NCI-H2081 treated with DMSO at 0.1 percent for 48 hours (cell line): ENCODE measurements at places on chromosomes 3 and 15.
A peak's percentile ranks its signal among the peaks of the same experiment; 100 is the strongest.

GRCh38 chr3:19711160-19711782 lies 222.7 kb downstream of the EFHB start:
- DNase-seq = no peak

- DNase-seq = no peak
Observed at GRCh38 chr3:181631901-181632300, 79.8 kb upstream of the SOX2 start.

GRCh38 chr3:96622878-96623277 lies 191.5 kb upstream of the EPHA6 start:
- no peak for DNase-seq

DNA sequence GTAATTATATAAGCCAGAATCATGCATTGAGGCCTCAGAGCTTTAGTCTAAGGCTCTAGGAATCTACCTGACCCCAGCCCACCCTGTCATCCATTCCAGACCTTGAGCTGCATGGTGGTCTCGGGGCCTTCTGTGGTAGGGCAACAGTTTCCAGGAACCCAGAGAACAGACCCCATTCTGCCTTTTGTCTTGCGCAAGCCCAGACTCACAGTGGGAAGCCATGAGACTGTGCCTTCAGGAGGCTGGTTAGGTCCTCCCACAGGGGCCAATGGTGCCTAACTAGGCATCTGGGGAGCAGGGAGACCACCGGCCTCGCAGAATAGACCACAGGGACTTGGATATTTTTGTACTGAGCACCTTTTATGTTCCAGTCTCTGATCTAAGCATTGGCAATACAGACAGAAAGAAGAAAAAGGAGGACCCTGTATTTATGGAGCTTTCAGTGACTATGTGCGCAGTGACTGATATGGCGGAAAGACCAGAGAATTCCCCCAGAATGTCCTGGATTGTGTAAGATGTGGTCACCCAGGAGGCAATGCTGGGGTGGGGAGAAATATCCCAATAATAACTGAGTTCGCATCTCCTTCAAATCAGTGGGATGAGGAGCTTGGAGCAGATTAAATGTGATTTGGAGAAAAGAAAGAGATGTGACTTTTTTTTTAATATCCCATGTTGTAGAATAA lies 40.1 kb downstream of the MCF2L2 start:
- DNase-seq = no peak

DNA sequence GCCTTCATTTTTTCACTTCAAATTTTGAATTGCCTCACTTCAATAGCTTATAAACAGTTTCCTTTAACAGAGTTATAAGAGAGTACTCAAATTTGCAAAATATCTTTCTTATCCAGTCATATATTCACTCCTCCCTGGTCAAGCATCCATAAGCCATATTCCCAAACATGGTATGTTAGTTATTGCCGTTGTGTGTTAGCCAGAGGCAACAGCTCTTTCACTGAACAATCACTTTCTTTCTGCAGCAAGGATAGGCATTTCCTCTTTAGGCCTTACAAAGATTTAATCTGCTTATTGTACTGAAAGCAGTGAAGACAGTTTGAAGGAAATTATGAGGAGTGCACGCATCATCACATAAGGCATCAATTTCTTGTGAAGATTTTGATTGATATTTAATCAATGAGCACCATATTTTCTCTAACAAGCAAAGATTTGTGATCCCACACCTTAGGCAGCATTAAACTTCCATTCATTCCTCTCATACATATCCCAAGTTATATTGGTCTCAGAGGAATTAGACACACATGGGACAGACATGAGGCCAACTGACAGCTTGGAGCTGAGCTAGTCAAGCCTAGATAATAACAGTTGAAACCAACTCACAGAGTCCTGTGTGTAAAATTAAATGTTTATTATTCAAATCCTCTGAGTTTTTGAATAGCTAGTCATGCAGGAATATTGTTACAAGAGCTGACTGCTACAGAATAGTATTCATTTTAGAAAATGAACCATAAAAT lies 80.0 kb upstream of the EPHA6 start:
- no peak for DNase-seq

GRCh38 chr15:20295238-20295811 lies 246.3 kb downstream of the GOLGA6L6 start:
- DNase-seq = no peak

- no peak for DNase-seq
Observed at GRCh38 chr3:64561325-64561843, 126.4 kb downstream of the ADAMTS9 start.

DNA sequence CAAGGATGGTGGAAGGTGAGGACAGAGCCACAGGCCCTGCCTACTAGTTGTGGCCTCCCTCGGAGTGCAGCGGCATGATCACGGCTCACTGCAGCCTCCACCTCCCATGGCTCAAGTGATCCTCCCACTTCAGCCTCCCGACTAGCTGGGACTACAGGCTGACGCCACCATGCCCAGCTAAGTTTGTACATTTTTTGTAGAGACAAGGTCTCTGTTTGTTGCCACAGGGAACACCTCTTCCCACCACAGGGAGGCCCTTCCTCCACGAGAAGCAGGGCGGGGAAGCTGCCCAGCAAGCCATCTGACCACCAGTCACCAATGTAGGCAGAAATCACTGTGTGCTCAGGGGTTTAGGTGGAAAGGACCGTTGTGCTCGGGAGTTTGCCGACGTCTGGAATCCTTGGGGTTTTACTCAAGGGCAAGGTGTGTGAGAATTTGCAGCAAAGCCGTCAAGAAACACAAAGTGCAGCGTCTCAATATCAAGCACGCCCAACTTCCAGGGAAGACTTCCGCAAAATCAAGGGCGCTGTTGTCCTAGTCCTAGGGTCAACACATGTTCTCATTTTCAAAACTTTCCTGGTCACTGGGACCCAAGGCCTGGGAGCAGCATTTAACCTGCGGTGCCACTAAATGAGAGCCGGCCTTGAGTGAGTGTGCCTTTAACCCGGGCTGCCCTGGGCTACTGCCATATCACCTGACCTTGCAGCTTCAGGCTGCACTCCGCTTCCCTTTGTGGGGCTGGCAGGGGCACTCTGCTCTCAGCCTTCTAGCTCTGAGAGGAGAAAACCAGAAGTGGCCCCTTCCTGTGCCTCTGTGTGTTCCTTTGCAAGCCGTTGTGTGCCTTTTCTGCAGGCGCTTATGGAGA lies 65.7 kb downstream of the SLC12A8 start:
- no peak for DNase-seq

GRCh38 chr3:150875548-150875947 lies 29.7 kb downstream of the MINDY4B start:
- no peak for DNase-seq

DNA sequence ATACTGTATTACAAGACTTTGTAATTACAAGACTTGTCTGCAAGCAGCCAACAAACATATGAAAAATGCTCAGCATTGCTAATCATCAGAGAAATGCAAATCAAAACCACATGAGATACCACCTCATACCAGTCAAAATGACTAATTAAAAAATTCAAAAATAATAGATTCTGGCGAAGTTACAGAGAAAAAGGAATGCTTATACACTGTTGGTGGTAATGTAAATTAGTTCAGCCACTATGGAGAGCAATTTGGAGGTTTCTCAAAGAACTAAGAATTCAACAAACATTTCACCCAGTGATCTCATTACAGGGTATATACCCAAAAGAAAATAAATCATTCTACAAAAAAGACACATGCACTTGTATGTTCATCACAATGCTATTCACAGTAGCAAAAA lies 617.5 kb upstream of the CCDC54 start:
- no peak for DNase-seq

GRCh38 chr3:31343075-31343474 lies 189.7 kb upstream of the STT3B start:
- no peak for DNase-seq

DNA sequence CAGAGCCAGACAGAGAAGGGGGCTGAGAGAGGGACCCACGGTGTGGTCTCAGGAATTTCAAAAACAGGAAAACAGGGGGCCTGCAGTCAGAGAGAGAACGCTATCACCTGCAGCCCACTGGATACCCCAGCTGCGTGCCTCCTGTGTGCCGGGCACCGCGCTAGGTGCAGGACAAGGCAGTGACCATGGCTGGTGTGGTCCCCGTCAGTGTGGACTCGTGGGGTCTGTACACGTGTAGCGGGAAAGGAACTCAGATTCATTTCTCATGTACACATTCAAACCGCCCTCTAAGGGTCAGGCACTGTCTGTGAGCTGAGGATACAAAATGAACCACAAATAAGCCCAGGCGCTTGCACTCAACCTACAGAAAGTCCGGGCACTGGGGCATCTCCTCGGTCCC lies 20.9 kb downstream of the SSUH2 start:
- no peak for DNase-seq

GRCh38 chr3:170049146-170050000 lies 11.6 kb downstream of the GPR160 start:
- no peak for DNase-seq

- no peak for DNase-seq
Observed at GRCh38 chr15:97688886-97689285, 271.6 kb upstream of the ARRDC4 start.

- no peak for DNase-seq
Observed at GRCh38 chr3:142997330-142997729, 4.0 kb upstream of the U2SURP start.

DNA sequence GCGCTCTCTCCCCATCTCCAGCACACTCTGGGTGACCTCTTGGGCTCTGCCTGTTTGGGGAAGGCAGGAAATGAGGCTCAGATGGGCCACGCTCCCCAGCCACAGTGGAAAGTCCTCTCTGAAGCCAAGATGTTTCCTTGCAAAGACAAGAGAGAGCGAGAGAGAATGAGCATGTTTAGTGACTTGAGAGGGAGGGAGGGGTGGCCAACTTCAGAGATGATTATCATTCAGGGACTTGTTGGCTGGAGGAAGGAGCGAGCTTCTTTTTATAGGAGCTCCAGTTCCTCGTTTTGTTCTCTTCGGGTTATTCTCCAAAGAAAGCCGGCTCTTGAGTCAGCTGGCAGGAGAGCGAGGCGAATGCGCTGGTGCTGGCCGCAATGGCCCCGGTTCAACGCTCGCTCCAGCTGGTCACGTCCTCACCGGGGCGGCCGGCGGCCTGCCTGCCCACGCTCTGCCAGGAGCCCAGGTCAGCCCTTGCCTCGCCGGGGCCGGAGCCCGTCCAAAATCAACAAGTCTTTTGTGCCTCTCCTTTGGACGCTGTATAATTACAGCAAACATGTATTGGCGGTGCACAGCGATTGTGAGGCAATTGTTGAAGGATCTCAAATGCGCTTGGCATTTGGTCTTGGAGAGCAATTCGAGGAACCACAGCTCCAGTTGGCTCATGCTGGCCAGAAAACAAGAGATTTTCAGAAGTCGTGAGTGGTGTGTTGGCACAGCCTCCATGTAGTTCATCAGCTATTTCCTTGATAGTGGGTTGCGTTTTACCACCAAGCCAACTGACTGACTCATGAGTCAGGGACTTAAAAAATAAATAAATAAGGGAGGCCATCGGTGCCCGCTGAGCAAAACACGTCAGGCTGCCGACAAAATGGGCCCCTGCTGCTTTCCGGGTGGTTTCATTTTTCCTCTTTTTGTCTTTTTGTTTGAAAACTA lies 288.6 kb downstream of the UACA start:
- DNase-seq = peak; percentile 53
